ENCODE measurements at places on chromosomes 12 and 14.

- no peak for DNase-seq
These were observed 157.6 kb upstream of the PDE3A start for GRCh38 chr12:20210621-20211215.

DNA sequence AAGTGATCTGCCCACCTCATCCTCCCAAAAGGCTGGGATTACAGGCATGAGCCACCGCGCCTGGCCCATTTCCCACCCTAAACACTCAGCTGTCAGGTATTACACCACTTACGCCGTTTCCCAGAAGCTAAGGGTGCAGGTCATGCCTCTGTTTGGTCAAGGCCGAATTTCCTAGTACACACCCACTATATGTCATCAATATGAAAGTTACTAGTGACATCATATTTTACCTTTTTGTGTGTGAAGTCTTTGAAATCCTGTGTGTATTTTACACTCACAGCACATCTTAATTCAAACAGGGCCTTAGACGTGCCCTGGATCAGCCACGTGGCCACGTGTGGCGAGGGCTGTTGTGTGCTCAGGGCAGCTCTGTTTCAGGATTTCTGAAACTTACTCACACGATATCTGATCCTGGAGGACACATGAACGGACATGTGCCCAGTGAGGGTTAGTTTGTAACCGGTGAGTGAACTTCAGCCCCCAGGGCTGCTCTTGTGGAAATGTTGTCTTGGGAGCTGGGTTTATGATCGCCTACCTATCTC lies 51.8 kb downstream of the GLT1D1 start:
- DNase-seq, result no peak

DNA sequence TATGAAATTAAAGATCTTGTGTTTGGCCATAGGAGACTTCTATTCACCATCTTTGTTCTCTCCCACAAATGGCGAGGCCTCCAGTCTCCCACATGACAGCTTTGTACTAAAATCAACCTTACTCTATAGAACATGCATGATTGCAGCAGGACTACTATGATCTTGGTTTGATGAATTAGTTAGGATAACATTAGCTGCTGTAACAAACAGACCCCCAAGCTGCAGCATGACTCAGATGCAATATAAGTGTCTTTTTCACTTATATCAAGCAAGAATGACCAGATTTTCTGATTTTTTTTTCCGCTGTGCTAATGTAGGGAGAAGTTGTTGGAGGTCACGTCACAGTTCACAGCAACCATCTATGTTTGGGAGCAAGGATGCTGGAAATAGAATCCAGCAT lies 10.8 kb upstream of the OAS3 start:
- no peak for DNase-seq

DNA sequence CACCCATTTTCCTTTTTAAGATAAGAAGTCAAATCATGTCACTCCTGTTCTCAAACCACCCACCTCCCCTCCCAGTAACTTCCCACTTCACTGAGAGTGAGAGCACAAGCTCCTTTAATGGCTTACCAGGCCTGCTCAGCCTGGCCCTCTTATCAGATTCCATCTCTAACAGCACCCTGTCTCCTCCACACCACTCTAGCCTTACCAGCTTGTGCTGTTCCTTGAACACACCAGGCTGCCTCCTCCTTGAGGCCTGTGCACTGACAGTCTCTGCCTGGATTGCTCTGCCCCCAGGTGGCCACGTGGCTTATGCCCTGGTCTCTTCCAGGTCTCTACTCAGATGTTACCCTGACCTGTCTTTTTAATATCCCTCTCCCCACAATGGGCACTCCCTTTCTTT lies 40.1 kb upstream of the EVL start:
- DNase-seq, result no peak

DNA sequence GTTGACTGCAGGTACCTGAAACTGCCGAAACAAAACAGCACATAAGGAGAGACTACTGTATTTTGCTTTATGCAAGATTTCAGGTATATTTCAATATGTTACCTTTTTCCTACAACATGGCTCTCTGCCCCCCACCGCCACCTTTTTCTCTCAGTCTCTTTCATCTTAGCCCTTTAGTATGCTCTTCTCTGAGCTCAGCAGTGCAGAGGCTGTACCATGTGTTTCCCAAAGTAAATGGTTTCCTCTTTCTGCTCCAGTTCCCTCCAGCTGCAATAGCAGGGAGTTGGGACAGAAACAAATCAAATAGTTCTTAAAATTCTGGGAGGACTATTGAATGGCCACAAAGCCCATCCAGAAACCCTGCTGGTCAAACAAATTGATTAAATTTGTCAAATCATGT lies 4.3 kb downstream of the AMN1 start:
- DNase-seq, result no peak

GRCh38 chr14:72404998-72405397 lies 472.8 kb downstream of the RGS6 start:
- DNase-seq, result no peak

DNA sequence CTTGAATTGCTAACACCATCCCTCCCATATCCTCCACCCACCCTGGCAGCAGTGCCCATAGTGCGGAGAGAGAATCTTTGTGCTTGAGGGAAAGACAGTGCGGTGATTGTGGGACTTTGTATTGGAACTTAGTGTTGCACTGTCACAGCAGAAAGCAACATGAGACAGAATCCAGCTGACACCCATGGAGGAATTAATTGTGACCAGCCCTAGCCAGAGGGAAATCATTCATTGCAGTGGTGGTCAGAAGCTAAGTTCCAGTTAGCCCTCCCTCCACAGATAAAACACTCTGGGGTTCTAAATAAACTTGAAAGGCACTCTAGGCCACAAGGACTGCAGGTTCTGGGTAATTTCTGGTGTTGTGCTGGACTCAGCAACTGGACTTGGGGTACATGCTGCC lies 1002.6 kb downstream of the TMTC2 start:
- DNase-seq, result no peak

DNA sequence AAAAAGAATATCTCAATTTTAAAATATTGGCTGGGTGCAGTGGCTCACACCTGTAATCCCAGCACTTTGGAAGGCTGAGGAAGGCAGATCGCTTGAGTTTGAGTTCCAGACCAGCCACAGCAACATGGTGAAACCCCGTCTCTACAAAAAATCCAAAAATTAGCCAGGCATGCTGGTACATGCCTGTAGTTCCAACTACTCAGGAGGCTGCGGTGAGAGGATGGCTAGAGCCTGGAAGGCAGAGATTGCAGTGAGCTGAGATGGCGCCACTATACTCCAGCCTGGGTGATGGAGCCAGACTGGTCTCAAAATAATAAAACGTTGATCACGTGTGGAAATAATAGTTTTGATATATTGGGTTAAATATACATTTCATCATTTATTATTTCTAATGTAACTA lies 5.7 kb downstream of the MTRFR start:
- no peak for DNase-seq

DNA sequence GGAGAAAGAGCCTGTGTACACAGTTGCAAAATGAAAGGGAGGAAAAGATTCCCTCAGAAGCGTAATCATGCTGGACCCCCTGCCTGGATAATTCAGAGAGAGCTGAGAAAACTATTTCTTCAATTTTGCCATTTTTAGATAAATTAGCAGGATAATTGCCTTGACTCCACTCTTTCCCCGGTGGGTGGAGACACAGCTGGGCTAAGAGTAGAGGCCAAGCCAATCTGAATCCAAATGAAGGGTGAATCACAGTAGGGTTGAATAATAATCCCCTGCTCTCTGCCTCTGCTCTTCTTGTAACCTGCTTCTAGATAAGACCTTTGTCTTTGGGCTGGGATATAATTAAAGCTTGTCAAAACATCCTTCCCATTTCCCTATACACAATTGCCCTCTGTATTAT lies 150.1 kb downstream of the CAPZA3 start:
- no peak for DNase-seq

GRCh38 chr14:75318353-75318752 lies 39.7 kb downstream of the FOS start:
- DNase-seq, result no peak

GRCh38 chr12:22459838-22460490 lies 84.4 kb downstream of the C2CD5 start:
- peak; percentile 49 for DNase-seq

DNA sequence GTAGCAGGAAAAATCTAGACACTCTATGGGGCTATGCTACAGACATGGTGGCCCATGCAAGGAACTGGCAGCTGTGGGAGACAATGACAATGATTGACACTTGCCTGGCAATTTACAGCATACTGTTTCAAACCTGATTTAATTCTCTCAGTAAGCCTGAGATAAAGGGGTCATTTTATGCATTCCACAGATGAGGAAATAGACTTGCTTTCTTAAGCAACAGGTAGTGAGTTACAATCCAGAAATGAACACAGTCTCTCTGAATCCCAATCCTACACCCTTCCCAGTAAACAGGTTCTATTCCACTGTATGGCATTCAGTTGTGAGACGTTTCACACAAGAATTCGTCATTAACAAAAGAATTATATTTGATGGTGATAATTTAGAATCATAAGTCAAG lies 15.5 kb upstream of the PCNX1 start:
- no peak for DNase-seq

GRCh38 chr12:78726854-78727253 lies 137.7 kb upstream of the SYT1 start:
- DNase-seq, result peak; percentile 42

DNA sequence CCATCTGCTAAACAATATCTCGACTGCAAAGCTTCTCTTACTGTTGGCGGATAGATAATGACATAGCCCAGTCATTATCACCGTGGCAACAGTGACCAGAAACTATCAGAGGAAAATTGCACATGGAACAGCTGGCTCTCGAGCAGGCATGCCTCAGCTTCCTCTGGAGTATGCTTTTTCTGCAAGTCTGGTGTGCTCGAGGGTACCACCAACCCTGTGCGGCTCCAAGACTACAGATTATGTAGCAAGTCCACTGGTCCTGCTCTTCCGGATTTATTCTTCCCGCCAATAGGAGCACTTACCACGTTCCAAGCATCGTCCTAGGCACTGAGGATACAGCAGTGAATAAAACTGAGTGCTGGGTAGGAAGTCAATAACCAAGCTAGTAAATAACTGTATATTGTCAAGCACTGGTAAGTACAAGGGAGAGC lies 1.4 kb upstream of the GLRX5 start:
- no peak for DNase-seq

DNA sequence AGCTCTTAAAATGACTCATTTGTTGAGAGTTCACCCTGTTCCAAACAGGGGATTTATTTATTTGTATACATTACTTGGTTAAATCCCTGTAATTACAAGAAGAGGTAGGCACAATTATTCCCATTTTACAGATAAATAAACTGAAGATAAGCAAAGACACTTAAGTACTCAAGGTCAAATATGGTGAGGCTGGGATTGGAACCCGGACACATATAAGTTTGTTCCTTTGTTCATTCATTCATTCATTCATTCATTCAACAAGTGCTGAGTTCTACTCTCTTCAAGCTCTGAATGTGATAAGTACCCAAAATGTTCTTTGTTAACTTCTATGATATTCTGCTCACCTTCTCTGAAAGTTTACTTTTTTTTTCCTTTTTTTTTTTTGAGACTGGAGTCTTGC lies 2.4 kb upstream of the TRIM9 start:
- no peak for DNase-seq

DNA sequence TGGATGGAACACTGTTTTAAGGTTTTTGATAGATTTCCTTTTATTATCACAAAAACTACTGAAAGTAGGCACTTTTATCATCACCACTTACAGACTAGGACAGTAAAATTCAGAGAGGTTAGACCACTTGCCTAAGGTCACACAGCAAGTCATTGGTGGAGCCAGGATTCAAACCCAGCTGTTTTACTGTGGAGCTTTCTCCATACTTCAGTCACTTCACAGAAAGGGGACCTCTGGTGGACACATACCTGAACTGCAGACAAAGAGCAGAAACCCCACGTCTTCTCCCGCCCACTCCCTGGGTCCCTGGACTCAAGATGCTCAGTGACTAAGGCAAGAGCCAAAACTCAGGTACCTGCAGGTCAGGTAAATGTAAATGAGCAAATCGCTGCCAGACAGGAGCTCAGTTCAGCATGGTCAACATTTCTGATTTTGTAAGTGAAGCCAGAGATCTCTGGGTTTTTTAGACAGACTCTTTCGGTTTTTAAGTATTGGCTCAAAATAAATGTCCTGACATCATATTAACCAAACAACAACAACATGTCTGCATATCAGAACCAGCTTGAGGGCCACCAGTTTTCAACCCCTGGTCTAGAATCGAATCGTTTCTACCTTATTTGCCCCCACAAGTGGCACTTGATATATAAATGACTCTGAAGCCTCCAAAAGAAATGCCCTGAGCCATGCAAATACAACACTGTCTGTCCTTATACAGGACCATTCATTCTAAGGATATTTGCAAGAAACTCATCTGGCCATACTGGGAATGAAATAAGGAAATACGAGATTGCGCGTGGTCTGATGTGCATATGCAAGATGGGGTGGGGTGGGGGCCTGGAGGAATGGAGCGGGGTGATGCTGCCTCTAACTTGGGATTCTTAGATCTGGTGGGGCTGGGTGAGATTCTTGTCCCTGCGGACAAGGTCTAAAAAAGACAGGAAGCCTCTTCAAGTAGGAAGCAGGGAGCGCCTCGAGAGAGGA lies 110.9 kb downstream of the KSR2 start:
- DNase-seq, result peak; percentile 43

- DNase-seq, result no peak
These were observed 3.3 kb upstream of the TTC9 start for GRCh38 chr14:70638416-70638815.

DNA sequence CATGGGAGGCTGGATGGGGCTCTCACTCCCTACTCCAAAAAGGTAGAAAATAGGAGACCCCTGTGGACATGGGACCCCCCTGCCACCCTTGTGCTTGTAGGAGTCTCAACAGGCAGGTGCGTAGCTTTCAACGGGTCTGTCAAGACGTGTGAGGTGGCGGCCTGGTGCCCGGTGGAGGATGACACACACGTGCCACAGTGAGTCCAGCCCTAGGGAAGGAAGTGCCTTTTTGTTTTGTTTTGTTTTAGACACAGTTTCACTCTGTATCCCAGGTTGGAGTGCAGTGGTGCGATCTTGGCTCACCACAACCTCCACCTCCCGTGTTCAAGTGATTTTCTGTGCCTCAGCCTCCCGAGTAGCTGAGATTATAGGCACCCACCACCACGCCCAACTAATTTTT lies 12.9 kb downstream of the P2RX4 start:
- no peak for DNase-seq

DNA sequence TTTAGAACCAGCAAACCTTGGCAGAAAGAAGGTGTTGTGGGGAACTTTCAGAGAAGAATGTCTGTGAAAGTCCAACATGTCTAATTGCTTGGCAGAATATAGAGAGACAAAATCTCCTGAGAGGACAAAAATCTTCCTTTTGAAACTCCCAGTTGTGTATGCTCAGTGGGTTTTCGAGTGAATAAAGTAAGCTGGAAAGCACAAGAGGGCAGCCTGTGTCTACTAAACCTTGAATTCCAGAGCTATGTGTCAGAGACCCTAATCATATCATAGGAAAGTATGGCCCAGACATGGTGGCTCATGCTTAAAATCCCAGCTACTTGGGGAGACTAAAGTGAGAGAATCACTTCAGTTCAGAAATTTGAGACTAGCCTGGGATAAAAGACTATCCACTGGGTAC lies 661.2 kb downstream of the SLC16A7 start:
- DNase-seq, result no peak

GRCh38 chr12:47590771-47591360 lies 115.0 kb downstream of the RPAP3 start:
- no peak for DNase-seq
